ENCODE measurements at places on chromosomes 1 and 21.

DNA sequence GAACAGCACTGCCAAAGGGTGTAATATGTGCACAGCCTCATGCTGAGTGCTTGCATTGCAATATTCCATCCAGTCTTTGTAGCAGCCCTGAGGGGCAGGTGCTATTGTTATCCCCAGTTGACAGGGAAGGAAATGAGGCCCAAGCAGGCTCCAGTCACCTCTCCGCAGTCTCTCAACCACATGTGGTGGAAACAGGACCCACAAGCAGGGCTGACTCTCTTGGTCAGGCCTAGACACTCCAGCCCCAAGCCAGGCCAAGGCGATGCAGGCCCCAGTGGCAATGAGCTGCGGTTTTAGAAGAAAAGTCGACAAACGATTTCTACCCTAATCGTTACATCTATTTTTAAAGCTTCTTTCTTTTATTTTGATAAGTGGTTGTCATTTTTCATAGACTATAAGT lies 52.6 kb upstream of the GADD45A start:
- DNase-seq, result no peak

DNA sequence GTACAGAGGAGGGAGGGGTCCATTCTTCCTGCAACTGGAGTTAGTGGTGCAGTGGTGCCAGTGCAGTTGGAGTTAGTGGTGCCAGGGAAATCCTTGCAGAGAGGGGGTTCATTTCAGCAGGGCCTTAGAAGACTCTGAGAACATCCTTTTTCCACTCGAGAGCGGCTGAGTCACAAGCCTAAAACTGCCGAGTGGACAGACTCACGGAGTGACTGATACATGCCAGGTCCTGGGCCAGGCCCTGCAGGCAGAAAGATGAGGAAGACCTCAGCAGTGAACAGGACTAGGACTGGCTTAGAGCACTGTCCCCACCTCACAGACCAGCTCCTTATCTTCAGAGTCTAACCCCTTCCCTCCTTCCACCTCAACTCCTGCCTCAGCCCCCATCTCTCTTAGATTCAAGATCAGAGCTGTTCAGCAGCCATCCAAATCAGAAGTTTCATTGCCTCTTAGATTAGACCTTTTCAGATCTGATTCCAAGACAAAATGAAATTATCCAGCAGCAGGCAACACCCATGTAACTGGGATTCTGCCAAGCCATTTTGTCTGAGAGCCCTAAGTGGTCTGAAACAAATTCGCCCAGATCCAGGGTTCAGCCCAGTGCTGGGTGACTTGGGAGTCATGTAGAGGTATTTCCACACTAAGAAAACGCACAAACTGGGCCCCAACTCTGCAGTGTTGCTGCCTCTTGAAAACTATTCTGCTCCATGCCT lies 12.7 kb upstream of the IKBKE start:
- DNase-seq, result no peak

- no peak for DNase-seq
These were observed 9.8 kb downstream of the PLA2G4A start for GRCh38 chr1:186838380-186839040.

DNA sequence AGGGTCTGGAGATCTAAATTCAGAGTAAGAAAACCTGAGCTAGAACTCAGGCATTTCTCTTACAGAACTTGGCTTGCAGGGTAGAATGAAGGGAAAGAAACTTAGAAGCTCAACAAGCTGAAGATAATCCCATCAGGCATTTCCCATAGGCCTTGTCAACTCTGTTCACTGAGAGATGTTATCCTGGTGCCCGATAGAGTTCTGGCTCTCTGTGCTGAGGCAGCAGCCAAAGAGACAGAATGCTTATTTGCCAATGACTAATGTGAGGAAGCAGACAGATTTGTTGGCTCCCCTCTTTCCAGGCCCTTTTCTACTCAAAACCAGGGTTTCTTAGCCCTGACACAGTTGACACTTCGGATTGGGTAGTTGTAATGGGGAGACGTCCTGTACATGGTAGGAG lies 22.3 kb upstream of the TRIM45 start:
- DNase-seq, result no peak

GRCh38 chr21:35611708-35612132 lies 448.6 kb downstream of the SETD4 start:
- DNase-seq, result no peak

GRCh38 chr1:241310451-241310850 lies 46.6 kb downstream of the RGS7 start:
- DNase-seq, result no peak

DNA sequence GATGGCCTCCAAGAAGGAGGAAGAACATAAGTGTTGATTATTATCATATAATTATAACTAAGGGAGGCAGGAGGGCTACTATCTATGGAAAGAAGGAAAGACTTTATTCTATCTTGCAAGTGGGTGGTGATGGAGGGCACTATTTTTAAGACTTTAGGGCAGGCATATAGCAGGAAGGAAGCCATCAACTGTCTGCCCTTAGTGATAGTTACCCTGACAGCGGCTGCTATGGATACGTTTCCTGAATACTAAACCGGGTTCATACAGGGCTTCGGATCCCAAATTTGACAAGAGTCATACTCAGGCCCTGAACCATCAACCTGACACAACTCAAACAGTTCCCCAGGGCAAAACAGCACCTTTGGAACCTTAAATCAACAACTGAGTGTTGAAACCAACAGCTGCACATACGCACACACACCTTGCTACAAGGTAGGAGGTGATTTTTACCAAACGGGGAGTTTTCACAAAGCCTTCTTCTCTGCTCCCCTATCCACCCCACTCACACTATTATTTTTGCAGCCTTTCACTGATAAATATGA lies 397.2 kb downstream of the OMA1 start:
- DNase-seq, result no peak

DNA sequence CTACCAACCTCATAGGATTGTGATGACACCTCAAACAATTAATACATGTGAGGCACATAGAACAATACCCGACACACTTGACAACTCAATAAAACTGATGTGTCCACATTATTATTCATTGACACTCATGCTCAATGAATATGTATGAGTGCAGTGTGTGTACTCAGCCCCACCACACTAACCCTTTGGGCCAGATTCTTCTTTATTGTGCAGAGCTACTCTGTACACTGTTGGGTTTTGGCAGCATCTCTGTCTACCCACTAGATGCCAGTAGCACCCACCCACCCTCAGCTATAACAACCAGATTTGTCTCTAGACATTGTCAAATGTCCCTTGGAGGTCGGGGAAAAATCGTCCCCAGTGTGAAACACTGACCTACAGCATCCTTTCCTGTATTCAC lies 10.1 kb downstream of the CASP9 start:
- DNase-seq, result no peak

DNA sequence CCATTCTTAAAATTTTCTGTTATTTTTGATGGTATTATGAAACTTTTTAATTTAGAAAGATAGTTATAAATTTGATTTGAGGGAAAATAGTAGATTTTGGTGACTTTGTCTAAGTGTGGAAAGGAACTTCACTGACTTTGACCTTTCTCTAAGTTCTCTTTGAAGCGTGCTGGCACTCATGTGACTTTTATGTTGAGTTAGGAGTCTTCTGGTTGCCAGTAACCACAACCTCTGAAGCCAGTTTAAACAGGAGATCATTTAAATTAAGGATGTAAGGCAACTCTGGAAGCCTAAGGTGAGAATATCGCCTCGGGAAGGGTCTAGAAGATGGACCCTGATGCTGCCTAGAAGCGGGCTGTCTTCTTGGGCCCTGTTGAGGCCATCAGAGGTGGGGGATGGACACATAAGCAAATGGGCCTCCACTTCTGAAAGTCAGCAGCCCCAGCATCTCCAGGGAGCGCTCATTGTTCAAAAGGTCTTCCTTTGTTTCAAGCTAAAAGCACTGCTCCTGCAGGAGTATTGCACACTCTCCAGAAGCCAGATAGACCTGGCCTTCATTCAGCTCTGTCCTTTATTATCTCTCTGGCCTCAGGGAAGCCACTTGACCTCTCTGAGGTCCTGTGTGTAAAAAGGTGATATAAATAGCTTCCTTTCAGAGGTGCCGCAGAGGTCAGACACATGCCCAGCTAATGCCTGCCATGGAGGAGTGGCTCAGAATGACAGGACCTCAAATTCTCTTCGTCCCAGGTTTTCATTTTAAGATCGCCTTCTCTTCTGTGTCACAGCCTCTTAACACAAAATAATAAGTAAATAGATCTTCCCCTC lies 5.1 kb upstream of the RCAN1 start:
- DNase-seq, result no peak

DNA sequence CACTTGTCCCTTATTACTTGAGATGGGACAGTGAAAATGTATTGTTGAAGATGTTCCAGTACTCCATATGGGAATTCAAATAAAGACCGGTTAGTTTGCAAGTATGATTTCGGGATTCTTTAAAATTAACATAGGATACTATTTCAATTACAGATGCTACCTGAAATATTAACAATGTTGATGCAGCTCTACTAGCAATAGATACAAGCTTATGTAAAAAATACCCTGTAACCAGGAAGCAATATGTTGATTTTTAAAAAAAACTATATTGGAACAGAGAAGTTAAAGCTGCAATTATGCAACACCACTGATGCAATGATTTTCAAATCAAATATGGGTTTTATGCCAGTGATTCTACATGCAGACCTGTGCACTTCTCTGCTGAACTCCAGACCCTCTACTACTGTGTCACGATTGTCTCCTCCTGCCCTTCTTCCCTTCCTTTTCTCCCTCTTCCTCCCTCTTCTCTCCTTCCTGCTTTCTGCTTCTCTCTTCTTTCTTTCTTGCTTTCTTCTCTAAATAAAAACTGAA lies 179.2 kb downstream of the ATP6V1G3 start:
- DNase-seq, result no peak

- no peak for DNase-seq
These were observed 752.1 kb downstream of the LTN1 start for GRCh38 chr21:28240586-28240985.

DNA sequence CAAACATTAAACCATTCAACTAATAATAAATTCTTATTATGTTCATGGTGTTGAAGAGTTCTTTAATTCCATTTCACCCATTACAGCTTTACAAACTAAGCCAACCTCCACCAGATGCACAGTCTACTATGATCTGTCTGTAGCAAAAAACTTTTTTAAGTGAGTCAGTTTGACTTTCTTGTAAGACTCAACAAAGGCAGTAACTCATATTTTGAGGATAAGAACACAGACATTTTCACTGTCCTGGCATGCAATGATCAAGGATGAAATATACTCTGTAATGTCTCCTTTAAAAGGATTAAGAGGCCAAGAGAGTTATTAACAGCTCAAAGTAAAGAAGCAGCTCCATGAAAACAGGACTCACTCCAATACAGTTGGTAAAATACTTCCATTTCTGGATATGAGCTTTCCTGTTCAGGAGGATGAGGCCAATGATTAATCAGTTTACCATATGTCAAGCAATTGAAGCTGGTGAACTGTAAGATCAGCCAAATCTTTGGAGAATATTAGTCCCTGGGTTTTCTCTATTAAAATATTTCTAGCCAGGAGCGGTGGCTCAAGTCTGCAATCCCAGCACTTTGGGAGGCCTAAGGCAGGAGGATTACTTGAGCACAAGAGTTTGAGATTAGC lies 20.6 kb downstream of the XKR8 start:
- DNase-seq, result no peak

GRCh38 chr1:169944621-169945020 lies 50.9 kb upstream of the SCYL3 start:
- no peak for DNase-seq

GRCh38 chr1:213852107-213852506 lies 135.7 kb upstream of the PROX1 start:
- no peak for DNase-seq

GRCh38 chr1:163399976-163400601 lies 78.3 kb downstream of the NUF2 start:
- DNase-seq, result no peak

DNA sequence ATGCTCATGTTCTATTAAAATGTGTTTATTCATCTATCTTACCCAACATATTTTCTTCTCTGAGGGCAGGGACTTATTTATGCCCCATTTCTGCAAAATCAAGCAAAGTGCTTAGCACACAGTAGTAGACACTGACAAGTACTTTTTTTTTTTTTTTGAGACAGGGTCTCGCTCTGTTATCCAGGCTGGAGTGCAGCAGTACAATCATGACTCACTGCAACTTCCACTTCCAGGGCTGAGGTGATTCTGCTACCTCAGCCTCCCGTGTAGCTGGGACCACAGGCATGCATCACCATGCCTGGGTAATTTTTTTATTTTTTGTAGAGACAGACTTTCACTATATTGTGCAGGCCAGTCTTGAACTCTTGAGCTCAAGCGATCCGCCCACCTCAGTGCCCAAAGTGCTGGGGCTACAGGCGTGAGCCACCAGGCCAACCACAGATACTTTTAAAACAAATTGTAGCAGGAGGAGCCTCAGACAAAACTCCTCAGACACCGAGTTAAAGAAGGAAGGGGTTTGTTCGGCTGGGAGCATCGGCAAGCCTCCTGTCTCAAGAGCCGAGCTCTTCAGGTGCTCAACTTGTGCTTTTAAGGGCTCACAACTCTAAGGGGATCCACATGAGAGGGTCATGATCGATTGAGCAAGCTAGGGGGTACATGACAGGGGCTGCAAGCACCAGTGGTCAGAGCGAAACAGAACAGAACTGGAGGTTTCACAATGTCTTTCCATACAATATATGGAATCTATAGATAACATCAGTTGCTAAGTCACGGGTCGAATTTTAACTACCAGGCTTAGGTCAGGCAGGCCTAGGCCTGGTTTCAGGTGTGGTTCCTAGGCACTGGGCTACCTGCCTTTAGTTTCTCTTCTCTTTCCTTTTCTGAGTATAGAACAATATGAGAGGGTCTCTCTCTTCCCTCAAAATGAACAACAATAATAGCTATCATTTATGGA lies 5.7 kb upstream of the TMEM167B start:
- no peak for DNase-seq

DNA sequence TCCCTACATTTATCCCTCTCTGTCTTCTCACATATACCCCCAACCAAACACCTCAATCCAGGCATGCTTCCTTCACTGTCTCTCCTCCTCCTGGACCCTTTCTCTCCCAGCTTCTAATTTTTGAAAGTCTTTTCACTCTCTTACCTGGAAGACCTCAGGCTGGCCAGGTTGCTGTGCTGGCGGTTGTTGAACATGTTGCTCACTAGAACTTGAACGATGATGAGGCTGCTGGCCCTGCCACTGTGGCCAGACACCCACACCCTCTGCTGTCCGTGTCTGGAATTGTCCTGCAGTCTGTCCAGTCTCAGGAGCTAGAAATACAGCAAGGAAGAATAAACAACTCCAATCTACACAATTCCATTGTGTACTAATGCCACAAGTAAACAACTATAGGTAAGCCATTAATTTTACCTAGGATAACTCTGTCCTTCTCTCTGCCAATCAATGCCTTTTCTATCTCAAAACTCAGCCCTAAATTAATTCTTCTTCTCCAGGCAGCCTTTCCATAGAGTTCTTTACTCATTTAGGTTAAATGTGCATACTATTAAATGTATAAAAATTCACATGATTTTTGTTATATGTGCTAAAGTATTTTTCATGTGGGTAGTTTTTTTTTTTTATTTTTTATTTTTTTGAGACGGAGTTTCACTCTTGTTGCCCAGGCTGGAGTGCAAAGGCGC lies 5.1 kb upstream of the CTSK start:
- DNase-seq, result peak; percentile 55

DNA sequence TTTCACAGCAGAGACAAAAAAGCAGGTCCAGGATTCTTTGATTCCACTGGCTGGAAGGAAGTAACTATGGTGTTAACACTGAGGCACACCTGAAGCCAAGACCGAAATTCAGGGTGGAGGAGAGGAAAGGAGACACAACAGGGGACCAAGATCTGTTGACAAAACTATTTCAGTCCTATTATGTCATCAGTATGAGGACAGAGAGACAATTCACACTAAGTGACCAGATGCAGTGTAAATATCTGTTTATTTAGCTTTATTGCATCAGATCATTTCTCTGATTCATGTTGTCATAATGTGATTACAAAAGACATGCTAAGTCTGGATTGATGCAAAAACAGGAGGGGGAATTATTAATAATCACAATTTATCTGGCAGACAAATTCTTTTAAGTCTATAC lies 118.8 kb downstream of the SIPA1L2 start:
- DNase-seq, result no peak
